Right renal pelvis (tissue), 4 donors: ENCODE measurements at places on chromosomes 4 and X. TPM values are rescaled to one million over a fixed set of nuclear protein-coding genes. Genes with fewer than 3 reads are reported as not detected.
A peak's percentile ranks its signal among the peaks of the same experiment; 100 is the strongest.

CSAG3 gene
- polyA plus RNA-seq, result not detected

PPBP gene
- 19.3 TPM for polyA plus RNA-seq

MPC1L gene
- not detected for polyA plus RNA-seq

GATA1 gene
- 0.64 TPM for polyA plus RNA-seq

SH3D19 gene
- 32.9 TPM for polyA plus RNA-seq

- DNase-seq, result no peak
Measured at GRCh38 chr4:73764513-73764912, 24.1 kb downstream of the CXCL8 start.

- no peak for DNase-seq
Measured at GRCh38 chrX:69287095-69287494, 121.8 kb upstream of the PJA1 start.

DNA sequence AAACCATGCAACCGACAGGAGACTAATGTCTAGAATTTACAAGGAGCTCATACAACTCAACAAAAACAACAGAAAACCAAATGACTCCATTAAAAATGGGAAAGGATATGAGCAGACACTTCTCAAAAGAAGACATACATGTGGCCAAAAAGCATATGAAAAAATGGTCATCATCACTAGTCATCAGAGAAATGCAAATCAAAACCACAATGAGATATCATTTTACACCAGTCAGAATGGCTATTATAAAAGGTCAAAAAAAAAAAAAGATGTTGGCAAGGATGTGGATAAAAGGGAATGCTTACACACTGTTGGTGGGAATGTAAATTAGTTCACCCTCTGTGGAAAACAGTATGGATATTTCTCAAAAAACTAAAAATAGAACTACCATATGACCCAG lies 50.5 kb upstream of the CHRDL1 start:
- no peak for DNase-seq

DNA sequence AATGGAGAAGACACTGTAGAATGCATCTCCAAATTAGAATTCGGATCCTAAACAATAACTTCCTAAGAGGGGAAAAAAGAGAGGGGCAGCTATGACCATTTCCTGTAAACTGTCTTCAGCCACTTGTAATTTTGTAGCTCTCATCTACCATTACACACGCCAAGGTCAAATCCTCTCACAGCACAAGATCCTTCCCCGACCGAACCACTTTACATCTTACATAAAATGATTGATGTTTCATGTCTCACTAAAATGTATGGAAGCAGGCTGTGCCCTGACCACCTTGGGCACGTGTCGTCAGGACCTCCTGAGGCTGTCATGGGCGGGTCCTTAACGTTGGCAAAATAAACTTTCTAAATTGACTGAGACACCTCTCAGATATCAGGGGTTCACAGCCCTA lies 24.1 kb upstream of the PBDC1 start:
- DNase-seq, result no peak

DNA sequence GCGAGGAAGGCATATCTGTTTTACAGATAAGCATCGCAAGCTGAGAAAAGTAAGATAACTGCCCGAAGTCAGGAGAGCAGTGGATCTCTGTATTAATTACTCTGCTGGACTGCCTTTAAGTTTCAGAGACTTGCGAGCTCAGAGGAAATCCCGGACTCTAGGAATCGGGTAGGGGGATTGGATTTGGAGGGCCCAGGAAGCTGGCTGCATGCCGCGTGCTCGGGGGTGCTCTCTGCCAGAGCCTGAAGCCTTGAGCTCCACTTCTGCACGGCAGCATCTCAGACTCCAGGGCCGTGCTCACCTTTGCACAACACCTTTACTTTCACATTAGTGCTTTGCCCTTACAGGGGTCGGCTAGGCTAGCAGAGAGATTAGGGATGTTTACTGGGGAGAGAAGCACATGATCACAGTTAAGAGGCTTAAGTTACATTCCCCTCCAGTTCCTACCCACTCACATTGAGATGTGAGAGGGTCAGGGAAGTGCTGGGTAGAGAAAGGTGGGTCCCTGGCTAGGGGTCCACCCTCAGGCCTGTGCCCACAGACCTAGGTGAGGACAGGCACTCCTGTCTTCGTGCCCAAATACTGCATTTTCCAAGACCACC lies 57.0 kb downstream of the TRIML1 start:
- DNase-seq, result no peak

GRCh38 chr4:1402021-1402515 lies 4.2 kb downstream of the NKX1-1 start:
- DNase-seq, result no peak

DNA sequence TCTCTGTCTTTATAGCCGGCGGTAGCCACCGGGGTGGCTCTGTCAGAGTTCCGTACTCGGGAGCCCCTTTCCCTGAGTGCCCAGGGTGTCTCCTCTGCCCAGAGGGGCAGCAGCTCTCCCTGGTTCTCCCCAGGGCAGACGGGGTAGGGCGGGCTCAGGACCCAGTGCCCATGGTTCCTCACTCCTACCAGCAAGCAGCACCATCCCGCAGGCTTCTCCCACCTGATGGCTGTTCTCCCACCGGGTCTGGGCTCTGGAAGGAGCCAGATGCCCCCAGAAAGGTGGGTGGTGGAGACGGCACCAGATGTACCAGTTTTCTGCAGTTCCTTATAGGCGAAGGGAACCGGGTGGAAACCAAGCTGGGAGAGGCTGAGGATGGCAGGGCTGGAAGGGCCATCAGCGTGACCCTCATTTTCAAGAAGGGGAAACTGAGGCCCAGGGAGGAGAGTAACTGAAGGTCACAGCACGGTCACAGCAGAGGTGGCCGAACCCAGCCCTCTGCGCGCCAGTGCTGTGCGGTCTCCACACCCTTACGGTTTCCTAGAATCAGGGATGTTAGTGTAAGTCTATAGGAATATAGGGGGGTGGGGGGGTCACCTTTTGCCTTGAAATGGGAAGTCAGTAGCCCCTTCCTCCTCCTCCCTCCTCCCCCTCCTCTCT lies 198.7 kb downstream of the AFAP1 start:
- no peak for DNase-seq

- no peak for DNase-seq
Measured at GRCh38 chr4:137032222-137032621, 500.1 kb downstream of the PCDH18 start.

DNA sequence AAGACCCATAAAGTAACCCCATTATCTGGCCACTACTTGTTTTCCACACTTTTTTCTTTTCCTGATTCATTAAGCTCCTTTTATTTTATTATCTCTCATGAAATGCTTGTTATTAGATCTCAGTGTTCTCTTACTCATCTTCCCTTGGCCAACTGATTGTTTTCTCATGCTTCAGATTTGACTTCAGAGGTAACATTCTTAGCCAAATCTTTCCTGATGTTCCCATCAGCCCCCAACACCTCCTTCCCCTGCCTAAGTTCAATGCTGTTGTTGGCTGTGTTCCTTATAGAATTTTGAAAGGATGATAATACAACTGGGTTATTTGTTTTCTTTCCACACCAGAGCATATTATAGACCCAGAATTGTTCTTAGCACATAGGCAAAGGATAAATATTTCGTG lies 75.6 kb downstream of the BMPR1B start:
- no peak for DNase-seq

DNA sequence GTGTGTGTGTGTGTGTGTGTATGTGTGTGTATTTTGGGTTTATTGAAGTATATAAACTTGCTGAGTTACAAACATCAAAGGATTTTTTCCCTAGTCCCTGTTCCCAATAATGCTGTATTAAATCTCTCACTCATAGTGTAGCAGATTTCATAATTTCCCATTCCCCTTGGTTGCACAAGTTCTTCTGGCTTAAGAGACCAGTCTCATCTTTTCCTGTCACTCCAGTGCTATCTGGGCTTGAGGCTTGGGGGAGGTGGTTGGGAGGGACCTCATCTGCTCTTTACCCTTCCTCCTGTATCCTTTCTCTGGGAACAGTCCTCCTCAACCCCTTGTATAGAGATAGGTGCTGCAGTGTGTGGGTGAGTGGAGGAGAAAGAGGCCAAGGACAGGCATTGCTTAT lies 285.4 kb upstream of the BOD1L1 start:
- DNase-seq, result no peak

DNA sequence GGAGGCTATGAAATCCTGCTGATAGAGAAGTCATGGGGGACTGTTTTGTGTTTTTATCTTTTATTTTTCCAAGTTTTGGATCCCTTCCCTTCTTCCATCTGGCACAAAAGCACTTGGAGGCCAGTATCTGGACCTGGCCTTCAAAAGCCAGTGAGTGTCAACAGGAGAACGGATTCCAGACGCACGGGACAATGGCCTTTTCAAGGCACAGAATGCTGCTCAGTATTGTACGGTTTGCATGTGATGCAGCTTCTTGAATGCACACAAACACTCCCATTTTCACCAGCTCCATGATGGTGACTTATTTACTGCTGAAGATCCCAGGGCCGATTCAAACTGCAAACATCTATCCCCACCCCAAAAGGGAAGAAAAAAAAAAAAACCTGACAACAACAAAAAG lies 145.4 kb downstream of the CPEB2 start:
- no peak for DNase-seq

- DNase-seq, result no peak
Measured at GRCh38 chr4:53484911-53485657, 106.2 kb downstream of the LNX1 start.

DNA sequence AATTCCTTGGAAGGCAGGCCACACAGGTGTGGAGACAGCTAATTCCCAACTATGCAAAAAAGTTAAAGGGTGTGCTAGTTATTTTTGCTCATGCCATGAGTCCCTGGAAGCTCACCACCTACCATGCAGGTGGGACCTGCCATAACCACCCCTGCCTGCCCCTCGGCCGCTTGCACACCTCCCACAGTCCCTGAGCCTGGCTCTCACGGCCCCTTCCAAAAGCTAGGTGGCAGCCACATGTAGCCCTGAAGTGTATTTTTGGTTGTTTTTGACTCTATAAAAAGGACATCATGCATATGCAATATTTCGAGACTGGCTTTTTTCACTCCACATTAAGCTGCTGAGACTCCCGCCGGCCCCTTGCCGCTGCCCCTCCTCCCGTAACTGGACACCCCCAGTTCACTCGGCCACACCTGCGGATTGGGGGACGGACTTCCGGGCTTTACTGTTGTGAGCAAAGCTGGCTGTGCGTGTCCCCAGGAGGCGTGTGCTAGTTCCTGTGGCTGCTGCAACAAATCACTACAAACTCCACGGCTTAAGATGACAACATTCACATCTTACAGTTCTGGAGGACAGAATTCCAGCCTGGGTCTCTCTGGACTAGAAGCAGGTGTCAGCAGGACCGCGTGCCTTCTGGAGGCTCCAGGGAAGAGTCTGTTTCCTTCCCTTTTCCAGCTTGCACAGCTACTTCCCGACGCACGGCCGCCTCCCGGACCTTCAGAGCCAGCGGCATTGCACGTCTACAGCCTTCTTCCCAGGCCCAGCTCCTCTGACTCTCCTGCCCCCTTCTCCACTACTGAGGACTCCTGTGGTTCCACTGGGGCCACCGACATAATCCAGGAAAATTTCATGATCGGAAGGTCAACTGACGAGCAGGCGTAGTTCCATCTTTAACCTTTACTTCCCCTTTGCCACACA lies 24.8 kb downstream of the ZFYVE28 start:
- DNase-seq, result peak; percentile 73

GRCh38 chrX:10011261-10011931 lies 44.2 kb downstream of the CLDN34 start:
- no peak for DNase-seq

- DNase-seq, result no peak
Measured at GRCh38 chr4:8276358-8277240, 7.0 kb downstream of the HTRA3 start.

DNA sequence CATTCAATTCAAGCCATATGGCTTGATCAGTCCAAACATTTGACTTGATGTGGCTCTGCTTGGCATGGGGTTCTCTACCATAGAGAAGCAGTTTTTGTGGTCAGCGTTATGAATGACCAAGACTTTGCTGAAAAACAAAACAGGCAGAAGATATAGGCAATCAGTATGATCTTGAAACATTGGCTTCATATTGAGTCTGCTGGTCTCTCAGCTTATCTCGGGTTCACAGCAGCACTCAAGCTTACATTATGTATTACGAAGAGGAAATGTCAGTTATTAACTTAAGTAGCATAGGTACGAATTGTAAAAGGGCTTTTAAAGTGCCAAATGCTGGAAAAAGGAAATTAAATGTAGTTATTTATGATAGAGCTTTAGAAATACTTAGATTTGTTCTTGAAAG lies 99.0 kb downstream of the AFF2 start:
- no peak for DNase-seq

DNA sequence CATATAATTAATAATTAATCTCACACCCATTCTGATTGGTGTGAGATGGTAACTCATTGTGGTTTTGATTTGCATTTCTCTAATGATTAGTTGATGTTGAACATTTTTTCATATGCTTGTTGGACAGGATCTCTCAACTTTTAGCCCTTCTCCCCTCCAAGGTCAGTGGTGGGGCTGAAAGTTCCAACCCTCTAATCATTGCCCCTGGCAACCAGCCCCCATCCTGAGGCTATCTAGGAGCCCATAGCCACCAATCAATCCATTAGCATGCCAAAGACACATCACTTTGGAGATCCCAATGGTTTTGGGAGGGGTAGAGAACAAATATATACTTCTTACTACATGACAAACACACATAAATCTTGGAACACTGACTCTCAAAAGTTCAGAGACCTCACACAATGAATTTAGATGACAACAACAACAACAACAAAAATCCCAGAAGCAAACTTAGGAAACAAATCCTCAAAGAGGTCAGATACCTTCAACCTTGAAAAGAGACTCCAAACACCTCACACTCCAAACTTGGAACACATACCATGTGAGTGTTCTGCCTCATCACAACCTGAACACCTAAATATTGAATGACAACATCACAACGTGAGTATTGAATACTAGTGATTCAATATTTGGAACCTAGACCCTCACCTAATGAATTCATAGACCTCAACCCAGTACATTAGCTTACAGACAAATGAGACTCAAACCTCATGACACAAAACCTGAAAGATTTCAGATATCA lies 19.0 kb upstream of the PAGE4 start:
- no peak for DNase-seq

DNA sequence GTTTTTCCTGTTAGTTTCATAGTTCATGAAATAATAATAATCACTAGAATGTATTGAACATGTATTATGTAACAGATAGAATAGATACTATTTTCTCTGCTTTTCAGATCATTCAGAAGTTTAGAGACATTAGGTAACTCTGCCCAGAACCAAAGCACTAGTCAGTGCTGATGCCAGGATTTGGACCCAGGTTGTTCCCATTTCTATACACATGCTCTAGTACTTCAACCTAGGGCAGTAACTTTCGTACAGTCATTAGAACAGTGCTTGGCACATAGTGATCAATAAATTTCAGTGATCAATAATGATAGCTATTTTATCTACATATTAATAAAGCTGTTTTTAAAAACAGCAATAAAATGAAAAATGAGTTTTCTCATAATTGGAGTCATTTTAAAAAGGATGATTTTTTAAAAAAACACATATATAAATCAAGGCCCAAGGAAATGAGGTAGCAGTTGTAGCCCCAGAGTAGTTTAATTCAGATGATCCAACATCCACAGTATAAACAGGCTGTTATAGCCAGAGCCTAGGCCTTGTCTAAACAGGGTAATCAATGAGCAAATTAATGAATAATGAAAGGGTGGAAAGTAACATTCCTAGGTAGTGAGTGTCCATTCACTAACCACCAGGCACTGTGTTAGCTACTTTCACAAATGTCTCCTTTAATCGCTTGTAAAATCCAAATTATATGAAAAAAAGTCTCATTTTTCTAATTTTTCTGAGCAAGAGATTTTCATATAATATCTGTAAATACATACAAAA lies 25.6 kb downstream of the TXK start:
- DNase-seq, result no peak

GRCh38 chrX:140815868-140816267 lies 106.3 kb downstream of the LINC00632 start:
- no peak for DNase-seq

GRCh38 chrX:108090491-108091263 lies 665 bp downstream of the PSMD10 start:
- no peak for DNase-seq
